ENCODE measurements at places on chromosomes 16 and 17. TPM values are rescaled to one million over a fixed set of nuclear protein-coding genes. Genes with fewer than 3 reads are reported as not detected.

- DNase-seq: peak; percentile 57
Observed at GRCh38 chr16:57976331-57976796, 5.4 kb upstream of the CNGB1 start.

DNA sequence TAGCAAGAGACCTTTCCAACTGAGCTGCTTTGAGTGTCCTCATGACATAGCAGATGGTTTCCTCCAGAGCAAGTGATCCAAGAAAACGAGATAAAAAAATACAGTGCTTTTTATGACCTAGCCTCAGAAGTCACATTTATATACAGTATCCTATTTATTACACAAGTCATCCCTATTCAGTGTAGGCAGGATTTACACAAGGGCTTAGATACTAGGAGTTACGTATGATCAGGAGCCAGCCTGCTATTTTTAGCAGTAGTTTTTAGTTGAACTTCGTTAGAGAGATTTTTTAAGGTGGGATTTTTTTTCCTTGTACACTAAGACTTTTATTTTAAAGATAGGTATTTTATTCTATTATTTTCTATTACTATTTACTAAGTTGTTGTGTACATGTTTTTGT lies 58.4 kb downstream of the PHKB start:
- no peak for DNase-seq

- peak; percentile 94 for DNase-seq
Observed at GRCh38 chr17:43389046-43389947, 9.5 kb upstream of the ARL4D start.

- DNase-seq: no peak
Observed at GRCh38 chr17:74098136-74099024, 105.1 kb upstream of the RPL38 start.

GRCh38 chr17:81553616-81554181 lies 1.5 kb upstream of the FAAP100 start:
- peak; percentile 96 for DNase-seq

GRCh38 chr16:68399456-68399855 lies 48.9 kb downstream of the SMPD3 start:
- DNase-seq: no peak

DNA sequence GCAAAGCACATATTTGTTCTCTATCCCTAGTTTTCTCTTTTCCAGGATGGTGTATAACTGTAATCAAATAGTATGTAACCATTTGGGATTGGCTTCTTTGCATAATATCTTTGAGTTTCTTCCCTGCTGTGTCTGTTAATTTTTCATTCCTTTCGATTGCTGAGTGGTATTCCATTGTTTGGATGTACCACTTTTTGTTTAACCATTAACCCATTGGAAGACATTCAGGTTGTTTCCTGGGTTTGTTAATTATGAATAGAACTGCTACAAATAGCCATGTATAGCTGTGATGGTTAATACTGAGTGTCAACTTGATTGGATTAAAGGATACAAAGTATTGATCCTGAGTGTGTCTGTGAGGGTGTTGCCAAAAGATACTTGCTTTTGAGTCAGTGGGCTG lies 4.6 kb upstream of the SLFN13 start:
- DNase-seq: no peak

DNA sequence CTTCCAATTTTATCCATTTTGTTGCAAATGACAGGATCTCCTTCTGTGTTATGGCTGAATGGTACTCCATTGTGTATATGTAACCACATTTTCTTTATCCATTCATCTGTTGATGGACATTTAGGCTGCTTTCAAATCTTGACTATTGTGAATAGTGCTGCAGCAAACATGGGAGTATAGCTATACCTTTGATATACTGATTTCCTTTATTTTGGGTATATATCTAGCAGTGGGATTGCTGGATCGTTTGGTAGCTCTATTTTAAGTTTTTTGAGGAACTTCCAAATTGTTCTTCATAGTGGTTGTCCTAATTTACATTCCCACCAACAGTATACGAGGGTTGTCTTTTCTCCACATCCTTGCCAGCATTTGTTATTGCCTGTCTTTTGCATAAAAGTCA lies 67.8 kb downstream of the BRIP1 start:
- no peak for DNase-seq

- DNase-seq: no peak
Observed at GRCh38 chr17:48565925-48566710, 12.0 kb downstream of the HOXB4 start.

- no peak for DNase-seq
Observed at GRCh38 chr16:10618710-10619209, 38.4 kb upstream of the EMP2 start.

GRCh38 chr16:67701420-67701819 lies 17.7 kb downstream of the GFOD2 start:
- DNase-seq: no peak

KCNJ2 gene
- polyA plus RNA-seq: 0.75 TPM

CHST4 gene
- not detected for polyA plus RNA-seq

BCL6B gene
- not detected for polyA plus RNA-seq

CD300H gene
- polyA plus RNA-seq: not detected

PIK3R6 gene
- polyA plus RNA-seq: 0.63 TPM

DHX58 gene
- polyA plus RNA-seq: 1.6 TPM

All from GM23248 (cell line).